ENCODE measurements at places on chromosomes 12 and 14.

- DNase-seq = peak; percentile 76
Observed at GRCh38 chr12:64004641-64005040, 160.1 kb downstream of the SRGAP1 start.

DNA sequence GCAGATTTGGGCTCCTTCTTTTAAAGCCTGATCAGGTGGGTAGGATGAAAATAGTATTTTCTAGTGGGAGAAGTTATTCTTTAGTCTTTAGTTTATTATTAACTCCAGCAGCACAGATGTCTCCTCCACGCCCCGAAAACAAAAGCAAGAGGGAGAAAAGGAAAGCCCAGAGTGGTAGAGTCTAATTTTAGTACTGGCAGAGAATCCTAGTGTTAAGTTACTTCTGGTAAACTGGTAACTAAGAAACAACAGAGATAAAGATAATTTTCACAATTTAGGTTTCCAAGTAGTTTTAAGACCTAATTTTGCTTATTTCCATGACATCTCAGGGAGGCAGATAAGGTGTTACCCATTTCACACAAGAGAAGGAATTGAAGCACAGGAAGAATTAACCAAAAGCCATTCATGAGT is 16.3 kb downstream of the ATP5MC2 start:
- no peak for DNase-seq

- no peak for DNase-seq
Observed at GRCh38 chr12:68270358-68270757, 17.0 kb upstream of the IL22 start.

- DNase-seq = peak; percentile 11
Observed at GRCh38 chr12:89648211-89648930, 60.3 kb downstream of the ATP2B1 start.

DNA sequence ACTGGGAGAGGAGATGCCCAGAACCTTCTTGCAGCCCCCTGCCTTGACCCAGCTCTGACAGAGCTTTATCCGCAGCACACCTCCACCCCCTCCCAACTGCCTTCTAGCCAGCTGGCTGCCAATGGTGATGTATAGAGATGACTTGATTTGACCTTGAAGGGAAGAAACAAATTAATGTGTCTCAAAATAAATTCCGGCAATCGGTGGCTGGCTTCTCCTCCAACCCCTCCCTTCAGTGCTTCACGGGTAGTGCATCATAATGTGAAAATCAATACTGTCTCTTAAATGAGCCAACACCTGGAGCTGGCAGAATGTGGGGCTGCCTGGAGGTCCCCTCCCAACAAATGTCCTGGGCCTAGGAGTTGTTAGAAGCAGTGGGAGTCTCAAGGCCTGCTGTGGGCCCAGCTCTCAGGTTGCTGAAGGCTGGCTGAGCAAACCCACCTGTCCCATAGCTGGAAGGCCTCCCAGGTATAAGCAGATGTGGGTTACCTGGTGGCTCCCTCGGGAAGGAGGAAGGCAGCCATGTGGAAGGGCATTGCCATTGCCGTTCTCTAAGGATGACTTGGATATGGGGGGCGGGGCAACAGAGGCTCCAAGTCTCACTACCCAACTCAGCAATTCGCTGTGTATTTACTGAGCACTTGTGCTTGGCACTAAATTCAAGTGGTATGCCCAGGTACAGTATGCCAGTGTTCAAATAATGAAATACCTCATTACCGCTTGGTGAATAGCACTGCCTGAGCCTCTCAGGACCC is 23.2 kb downstream of the HSPB8 start:
- no peak for DNase-seq

- no peak for DNase-seq
Observed at GRCh38 chr12:130117233-130117632, 45.0 kb upstream of the FZD10 start.

Measured in foreskin fibroblast (primary cell).